ENCODE measurements at places on chromosomes 13 and 19. TPM values are rescaled to one million over a fixed set of nuclear protein-coding genes. Genes with fewer than 3 reads are reported as not detected.

- no peak for DNase-seq
Observed at GRCh38 chr13:65330287-65330686, 1899.8 kb downstream of the PCDH9 start.

GRCh38 chr19:1698636-1699035 is 46.2 kb upstream of the TCF3 start:
- no peak for DNase-seq

The JOSD2 gene
- polyA plus RNA-seq: 24.6 TPM

DNA sequence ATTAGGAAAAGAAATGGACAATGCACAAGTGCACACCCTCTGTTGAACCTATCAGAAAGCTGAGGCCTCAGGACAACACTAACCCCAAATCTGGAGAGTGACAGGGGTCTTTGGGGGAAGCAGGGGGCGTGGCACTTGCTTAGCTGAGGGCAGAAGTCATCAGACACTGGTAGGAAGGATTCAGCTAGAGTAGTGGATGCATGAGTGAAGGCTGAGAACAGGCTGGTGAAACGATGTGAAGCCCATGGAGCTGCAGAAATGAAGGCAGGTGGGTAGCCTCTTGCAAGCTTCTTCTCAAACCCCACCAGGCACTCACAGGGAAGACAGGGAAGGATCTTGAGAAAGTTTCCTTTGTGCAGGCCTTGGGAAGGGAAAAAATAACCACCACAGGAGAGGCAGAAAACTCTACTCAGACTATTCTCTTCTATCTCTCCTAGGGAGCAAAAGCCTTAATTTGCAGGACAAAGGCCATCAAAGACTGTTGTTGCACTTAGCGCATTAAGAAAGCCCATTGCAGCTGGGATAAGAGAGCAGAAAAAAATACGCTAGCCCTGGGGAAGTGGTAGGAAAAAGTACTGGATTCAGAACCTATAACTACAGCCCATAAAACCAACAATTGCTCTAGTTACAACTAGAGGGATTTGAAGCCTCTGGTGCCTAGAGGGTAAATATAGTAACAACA is 193.3 kb upstream of the ZNF536 start:
- DNase-seq: no peak

The NTN5 gene
- 2.9 TPM for polyA plus RNA-seq

GRCh38 chr19:3506384-3507340 is 551 bp downstream of the FZR1 start:
- DNase-seq: no peak

The PCDH20 gene
- 1.3 TPM for polyA plus RNA-seq

DNA sequence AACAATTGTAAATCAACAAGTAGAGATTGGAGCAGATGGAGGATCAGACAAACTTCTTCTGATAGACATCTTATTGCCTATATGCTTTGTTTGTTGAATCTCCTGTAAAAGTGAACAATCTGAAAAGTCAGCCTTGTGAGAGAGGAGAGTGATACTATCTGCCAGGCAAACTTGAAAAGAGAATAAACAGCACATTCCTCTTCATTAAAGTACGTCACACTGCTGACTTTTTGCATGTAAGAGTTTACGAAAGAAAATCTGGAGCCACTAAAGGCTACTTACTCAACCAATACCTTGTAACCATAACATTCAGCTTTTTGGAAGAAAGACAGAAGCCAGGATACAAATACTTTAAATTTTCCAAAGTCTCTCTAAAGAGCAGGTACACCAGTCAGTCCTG is 42.5 kb downstream of the EDNRB start:
- no peak for DNase-seq

DNA sequence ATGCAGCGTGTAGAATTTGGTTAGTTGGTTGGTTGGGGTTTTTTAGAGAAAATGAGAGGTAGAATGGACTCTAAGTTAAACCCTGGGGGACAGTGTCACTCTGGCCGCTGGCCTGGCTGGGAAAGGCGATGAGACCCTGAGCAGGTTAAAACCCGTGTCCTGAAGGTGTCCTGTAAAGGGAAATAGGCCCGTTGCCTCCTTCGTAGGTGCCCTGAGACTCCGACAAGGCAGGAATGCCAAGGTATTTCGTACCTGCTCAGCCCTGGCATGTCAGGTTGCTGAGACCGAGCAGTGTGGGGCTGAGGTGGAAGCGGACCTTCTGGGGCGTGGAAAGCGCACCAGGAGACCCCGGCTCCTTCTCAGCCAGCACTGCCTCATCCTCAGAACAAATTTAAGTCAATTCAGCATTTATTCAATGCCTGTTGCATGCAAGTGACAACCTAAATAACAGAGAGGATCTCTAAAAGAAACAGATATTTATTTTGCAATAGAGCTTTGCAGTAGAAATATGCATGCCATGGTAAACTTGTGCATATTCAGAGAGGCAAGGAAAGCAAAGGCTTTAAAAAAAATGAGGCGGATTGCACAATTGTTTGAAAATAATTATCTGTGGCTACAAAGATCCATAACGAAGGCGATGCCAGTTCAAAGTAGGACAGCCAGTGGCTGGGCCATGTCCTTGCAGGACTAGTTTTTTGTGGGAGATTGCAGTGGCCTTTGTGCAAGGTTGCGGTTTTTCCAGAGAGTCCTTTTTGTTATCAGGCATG is 1.4 kb upstream of the RAB20 start:
- DNase-seq: no peak

DNA sequence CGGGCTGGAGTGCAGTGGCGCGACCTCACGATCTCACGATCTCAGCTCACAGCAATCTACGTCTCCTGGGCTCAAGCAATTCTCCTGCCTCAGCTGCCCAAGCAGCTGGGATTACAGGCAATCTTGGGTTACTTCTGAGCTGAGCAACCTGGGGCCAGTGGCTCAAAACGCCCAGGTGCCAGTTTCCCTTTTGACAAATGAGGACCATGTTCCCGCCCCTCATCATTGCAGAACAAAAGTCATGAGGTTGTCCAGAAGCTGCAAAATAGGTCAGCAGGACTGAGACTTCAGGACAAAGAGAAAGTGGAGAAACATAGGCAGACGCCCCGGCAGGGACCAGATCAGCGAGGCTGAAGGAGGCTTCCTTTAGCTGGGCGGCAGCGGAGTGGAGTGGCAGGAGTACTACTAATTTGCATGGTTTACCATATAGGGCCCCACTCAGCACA is 3.3 kb upstream of the ADGRE5 start:
- no peak for DNase-seq

The FBN3 gene
- 6.4 TPM for polyA plus RNA-seq

GRCh38 chr19:6358003-6358402 is 3.3 kb upstream of the CLPP start:
- no peak for DNase-seq

DNA sequence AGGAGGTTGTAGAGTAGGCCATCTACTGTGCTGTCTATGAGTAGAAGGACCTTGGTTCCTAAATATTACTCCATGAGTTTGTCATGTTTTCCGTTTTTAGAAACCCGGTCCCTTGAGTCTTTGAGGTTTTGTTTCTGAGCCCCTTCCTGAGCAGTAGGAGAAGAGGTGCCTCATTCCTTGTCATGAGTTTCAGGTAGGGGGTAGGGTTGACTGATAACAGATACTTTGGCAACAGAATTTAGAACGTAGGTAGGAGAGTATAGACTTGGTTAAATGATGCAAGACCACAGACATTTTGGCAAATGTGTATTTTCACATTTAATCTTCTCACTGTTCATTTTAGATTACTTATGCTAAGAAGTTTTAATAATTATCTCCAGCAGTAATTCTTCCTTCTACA is 24.6 kb downstream of the LMO7 start:
- DNase-seq: no peak

GRCh38 chr19:16283210-16284061 is 41.2 kb upstream of the KLF2 start:
- DNase-seq: peak; percentile 94

DNA sequence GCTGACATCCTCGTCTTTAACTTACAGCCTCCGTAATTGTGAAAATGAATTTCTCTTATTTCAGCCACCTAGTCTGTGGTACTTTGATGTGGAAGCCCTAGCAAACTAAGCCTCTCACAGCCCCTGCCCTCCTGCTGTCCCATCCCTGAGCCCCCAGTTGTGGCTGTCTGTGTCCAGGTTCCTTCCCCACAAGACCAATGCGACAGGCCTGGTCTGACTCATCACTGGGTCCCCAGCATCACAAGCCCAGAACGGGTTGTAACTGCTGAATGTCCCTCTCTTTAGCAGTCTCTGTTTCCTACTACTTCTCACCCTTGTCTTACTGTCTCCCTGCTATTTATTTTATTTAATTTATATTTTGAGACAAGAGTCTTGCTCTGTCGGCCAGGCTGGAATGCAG is 5.7 kb downstream of the POU2F2 start:
- no peak for DNase-seq

DNA sequence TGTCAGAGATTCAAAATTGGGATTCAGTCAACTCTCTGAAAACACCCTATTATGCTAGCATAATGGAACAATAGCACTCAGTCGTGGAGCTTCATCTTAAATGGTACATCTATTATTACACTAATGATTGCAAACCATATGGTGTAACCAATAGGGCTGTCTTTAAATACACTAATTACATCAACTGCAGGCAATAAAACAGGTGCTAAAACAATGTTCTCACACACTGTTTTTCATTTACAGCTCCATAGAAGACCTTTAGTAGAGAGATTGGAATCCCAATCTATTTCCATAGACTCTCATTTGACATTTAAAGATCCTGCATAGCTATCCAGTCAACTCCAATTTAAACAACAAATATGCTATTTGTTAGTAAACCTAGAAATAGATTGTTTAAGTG is 1917.4 kb downstream of the OLFM4 start:
- DNase-seq: no peak

DNA sequence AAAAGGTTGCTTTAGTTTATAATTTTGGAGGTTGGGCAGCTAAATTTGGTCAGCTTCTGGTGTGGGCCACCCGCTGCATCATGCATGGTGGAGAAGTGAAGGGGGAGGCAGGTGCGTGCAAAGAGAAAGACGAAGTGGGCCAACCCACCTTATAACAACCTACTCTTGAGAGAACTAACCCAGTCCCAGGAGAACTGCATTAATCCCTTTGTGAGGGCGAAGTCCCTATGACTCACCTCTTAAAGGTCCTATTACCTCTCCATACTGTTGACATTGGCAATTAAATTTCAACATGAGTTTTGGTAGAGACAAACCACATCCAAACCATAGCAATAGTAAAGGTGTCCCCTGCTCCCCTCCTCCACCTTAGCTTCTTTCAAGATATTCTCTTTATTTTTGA is 7.7 kb upstream of the FGF9 start:
- DNase-seq: no peak

DNA sequence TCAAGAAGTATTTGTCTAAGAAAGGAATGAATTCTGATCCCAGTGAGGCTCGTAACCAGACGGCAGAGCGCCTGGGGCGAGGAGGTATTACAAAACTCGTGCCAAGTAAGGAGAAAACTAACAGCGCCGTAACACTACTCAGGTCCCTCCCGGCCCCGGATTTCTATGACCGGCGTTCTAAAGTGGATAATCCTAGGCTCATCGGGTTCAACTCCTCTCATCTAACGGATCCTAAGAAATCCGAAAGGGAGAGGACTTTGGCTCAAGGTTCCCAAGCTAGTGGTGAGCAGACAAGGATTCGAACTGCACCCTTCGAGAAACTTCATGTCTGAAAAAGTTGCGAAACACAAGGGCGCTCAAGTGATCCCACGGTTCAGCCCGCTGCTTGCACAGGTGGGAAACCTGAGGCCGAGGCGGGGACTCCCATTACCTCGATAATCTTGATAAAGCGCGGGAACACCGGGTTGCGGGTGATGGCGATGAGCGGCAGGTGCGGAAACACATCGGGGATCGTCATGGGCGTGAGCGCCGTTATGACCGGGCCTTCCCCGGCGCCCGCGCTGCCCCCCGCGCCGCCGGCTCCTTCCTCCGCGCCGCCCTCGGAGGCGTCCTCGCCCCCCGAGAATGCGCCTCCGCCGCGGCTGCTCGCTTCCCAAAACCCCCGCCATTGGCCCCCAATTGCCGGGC is 529 bp downstream of the LONP1 start:
- no peak for DNase-seq

GRCh38 chr13:30074955-30075614 is 224.7 kb upstream of the UBL3 start:
- no peak for DNase-seq

GRCh38 chr13:50365408-50366391 is 350.5 kb downstream of the KCNRG start:
- no peak for DNase-seq

DNA sequence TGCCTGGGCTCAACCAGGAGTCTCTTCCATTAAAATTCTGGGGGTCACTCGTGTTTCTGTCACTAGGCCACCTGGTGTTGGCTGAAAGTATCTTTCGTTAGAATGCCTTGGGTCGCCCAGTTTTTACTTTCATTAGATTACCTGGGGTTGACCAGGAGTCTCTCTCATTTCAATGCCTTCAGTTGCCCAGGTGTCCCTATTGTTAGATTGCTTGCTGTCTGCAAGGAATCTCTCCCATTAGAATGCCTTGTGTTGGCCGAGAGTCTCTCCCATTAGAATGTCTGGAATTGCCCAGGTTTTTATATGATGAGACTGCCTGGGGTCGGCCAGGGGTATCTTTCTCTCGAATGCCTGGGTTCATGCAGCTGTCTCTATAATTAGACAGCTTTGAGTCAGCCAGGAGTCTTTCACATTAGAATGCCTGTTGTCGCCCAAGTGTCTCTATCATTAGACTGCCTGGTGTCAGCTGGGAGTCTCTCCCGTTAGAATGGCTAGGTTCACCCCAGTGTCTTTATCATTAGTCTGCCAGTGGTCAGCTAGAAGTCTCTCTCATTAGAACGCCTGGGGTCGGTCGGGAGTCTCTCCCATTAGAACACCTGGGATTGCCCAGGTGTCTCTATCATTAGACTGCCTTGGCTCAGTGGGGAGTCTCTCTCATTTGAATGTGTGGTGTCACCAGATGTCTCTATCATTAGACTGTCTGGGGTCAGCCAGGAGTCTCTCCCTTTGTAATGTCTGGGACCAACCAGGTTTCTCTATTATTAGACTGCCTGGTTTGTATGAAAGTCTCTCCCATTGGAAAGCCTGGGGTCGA is 1446.8 kb downstream of the UQCRFS1 start:
- DNase-seq: no peak

- no peak for DNase-seq
Observed at GRCh38 chr19:1672769-1673644, 20.6 kb upstream of the TCF3 start.

GRCh38 chr19:32041681-32042292 is 303.6 kb upstream of the ZNF507 start:
- peak; percentile 34 for DNase-seq

The WDR87 gene
- 0.19 TPM for polyA plus RNA-seq

- DNase-seq: no peak
Observed at GRCh38 chr13:107865643-107866031, 349.7 kb downstream of the LIG4 start.

The CASP14 gene
- 0.05 TPM for polyA plus RNA-seq

- no peak for DNase-seq
Observed at GRCh38 chr13:98133946-98134345, 8.9 kb upstream of the FARP1 start.

DNA sequence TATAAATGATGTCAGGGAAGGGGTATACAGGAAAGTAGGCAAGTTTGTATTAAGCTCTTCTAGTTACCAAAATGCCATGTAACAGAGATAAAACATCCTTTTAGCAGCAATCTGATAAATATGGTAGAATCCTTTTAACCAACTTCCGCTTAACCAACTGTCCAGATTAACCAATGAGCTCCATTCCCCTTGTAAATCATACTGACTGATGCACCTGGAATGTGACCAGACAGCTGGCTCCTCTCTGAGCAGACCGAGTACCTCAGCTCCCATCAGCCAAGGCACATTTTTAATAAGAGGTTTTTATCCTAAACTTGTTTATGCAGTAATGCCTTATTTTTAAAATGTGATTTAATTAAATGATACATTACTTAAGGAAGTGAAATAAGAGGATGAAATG is 66.4 kb downstream of the KLF12 start:
- no peak for DNase-seq

The IGFL4 gene
- 5.1 TPM for polyA plus RNA-seq

Data from forelimb muscle (tissue), 1 donor.